ENCODE measurements at places on chromosomes 3 and 15.
A peak's percentile ranks its signal among the peaks of the same experiment; 100 is the strongest.

GRCh38 chr3:142086581-142087090 lies 62.7 kb downstream of the TFDP2 start:
- no peak for DNase-seq

- DNase-seq: no peak
Measured at GRCh38 chr15:61380270-61380669, 151.2 kb upstream of the RORA start.

DNA sequence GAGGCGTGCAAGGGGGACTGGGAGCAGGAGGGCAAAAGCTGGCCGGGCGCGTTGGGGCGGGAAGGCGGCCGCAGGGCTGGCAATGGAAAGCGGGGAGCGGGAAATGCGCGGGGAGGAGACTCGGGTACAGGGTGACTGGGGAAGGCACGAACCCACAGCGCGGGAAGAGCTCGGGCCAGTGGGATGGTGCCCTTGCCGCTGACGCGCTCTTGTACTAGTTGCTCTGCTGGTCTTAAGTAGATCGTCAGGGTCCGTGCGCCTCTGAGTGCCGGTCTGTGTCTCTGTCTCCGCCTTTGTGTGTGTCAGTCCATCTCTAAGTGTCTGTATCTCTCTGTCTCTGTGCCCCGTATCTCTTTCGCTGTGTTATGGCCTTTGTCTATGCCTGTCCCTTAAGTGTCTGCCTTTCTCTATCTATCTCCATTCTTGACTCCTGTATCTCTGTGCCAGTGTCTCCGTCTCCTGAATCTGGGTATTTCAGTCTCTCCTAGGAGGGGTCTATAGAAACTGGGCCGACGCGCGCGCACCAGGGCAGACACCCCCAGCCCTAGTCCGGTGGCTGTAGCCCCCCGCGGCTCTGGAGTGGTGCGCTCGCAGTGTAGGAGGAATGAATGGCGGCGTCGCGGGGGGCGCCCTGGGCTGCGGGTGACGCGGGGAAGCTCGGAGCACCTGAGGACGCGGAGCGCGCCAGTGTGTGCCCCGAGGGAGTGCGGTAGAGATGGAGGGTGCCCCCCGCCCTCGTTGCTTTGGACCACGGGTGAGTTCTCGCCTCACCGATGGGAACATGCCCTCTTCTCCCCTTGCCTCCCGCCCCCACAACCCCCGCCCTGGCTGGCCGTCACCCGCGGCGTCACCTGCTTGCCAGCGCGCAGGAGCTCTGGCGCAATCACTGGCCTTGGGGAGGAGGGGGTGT lies 756 bp upstream of the CAMK2N2 start:
- DNase-seq: no peak

- DNase-seq: peak; percentile 100
Measured at GRCh38 chr3:105366326-105367062, at the start of gene ALCAM. ALCAM (plus strand) TSS chr3:105366909.

GRCh38 chr3:69738859-69739203 lies 433 bp upstream of the MITF start:
- no peak for DNase-seq
